ENCODE measurements at places on chromosomes 13 and 19. TPM values are rescaled to one million over a fixed set of nuclear protein-coding genes. Genes with fewer than 3 reads are reported as not detected.

GRCh38 chr19:49786376-49786820 lies 19.6 kb downstream of the AP2A1 start:
- DNase-seq: no peak

The LILRB1 gene
- 2.4 TPM for polyA plus RNA-seq

The ZNF790 gene
- polyA plus RNA-seq: 6.9 TPM

The CYP4F22 gene
- polyA plus RNA-seq: not detected

DNA sequence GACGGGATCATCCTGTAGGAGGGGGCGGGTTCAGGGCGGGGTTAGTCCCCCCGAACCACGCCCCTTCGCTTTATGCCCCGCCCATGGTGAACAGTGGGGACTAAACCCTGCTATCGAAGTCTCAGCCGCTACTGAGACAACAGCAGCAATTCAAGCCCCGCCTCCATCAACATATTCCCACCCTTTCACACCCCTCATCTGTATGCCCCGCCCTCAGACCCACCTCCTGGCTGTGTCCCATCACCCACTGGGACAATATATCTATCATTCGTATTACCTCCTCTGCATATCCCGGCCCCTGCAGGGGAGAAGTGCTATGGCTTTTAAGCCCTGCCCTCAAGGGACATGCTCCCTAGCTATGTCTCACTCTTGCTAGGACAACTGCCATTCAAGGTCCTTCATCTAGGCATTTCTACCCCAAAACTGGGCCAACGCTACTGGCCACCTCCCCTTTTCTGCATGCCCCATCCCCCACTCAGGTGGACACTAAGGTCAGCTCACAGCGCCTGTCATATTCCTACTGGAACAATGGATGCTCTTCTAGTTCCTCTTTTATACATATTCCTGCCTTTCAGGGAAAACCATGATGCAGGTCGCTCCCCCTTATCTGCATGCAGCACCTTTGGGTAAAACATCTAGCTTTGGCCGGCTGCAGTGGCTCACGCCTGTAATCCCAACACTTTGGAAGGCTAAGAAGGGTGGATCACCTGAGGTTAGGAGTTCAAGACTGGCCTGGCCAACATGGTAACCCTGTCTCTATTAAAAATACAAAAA lies 11.9 kb downstream of the LRFN1 start:
- DNase-seq: no peak

GRCh38 chr19:10214784-10215183 lies 16.3 kb downstream of the S1PR2 start:
- no peak for DNase-seq

DNA sequence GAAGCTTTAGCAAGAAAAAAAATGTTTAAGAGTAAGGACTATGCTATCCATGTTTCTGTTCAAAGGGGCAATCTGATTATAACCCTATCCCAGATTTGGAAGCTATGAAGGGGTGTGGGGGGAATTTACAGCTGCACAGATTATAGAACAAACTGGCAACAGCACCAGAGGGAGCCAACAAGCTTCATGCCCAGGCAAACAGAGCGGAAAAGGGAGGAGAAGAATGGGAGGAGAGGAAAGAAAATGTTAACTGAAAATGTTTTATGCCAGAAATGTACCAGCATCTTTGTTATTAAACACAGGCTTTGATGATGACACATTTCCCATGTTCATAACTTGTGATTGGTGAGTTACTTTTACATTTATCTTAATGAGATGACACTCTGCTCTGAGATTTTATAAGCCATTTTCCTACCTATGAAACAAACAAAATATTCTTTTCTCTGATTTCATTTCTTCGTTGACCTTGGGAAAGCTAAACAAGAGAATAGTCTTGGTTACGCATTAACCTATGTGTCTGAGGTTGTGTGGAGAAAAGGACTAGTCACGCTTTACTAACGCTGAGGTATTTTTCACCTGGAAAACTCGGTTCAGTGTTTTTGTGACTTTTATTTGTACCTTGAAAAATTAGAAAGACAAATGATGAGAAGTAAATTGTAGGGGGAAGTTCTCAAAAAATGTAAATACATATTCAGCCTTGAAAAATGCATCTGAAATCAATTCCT lies 235.8 kb upstream of the MIR17HG start:
- no peak for DNase-seq

- no peak for DNase-seq
These were observed 198.6 kb downstream of the TEX29 start for GRCh38 chr13:111519041-111519440.

The IGLON5 gene
- 0.23 TPM for polyA plus RNA-seq

GRCh38 chr19:35755550-35756376 lies 1.1 kb downstream of the HSPB6 start:
- DNase-seq: peak; percentile 87

- DNase-seq: peak; percentile 11
These were observed 1.2 kb downstream of the UQCRFS1 start for GRCh38 chr19:29211562-29212355.

The LATS2 gene
- 18.9 TPM for polyA plus RNA-seq

GRCh38 chr13:101309014-101309619 lies 107.2 kb downstream of the NALCN start:
- DNase-seq: no peak

DNA sequence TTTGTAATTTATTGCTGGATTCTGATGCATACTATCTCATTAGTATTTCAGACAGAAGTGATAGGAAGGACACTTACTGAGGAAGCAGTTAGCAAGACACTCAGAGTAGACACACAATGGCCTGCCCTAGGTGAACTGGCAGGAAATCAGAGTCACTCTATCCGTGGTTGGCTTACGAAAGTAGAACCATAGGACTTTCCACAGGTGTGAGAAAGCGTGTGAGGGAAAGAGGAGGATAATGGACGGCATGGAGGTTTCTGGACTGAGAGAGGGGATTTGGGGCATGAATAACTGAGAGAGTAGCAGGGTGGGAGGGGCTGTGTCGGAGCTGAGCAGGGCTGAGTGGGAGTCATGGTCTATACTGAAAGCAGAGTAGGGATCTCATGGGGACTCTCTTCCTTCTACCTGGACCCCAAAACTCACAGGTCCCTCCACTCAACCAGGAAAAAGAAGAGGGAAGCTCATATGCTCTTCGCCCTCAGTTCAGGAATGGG lies 18.7 kb upstream of the EID2 start:
- no peak for DNase-seq

The IGFL1 gene
- polyA plus RNA-seq: not detected

The FOXA3 gene
- not detected for polyA plus RNA-seq

- no peak for DNase-seq
These were observed 595 bp upstream of the GPR183 start for GRCh38 chr13:99307648-99308339.

DNA sequence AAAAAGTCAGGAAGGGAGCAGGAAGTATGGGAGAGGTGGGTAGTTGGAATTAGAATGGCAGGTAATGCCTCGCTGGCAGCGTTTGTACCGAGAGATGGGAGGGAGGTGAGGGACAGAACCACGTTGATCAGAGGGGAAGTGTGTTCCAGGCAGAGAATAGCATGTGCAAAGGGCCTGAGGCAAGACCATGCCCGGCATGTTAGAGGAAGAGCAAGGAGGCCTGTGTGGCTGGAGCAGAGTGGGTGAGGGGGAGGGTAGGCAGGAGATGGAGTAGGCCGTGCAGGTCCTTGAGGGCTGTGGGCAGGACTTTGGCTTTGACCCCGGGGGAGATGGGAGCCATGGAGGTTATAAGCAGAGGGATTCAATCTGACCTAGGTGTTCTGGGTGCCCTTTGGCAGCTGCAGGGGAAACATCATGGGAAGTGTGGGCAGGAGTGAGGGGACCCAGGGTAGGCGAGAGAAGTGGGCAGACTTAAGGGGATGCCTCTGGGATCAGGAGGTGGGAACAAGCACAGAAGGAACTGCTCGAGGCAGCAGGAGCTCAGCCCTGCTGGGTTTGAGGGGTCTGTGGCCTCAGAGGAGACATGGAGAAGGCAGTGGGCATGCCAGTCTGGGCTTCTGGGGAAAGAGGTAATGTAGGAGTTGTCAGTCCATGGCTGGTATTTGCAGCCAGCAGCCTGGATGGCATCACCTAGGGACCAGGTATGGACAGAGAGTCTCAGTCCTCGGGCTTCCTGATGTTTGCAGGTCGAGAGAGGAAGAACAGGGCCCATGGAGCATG lies 48.8 kb downstream of the CD320 start:
- no peak for DNase-seq

The PGLYRP1 gene
- polyA plus RNA-seq: 0.22 TPM

DNA sequence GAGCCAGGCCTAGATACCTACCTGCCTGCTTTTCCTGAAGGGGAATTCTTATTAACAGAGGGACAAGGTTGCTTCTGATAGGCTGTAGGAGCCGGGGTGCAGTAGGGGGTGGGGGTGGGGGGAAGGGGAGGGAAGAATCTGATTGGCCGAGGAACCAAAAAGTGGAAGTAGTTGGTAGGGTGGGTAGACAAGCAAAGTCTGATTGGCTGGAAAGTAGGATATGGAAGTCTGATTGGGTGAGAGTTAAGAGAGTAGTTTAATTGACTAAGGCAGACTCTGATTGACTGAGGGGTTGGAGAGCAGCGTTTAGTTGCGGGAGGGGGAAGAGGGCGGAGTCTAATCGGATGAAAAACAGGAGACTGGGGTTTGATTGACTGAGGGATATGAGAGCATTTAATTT lies 9.4 kb upstream of the CYP4F22 start:
- no peak for DNase-seq

The EFNA2 gene
- 1.5 TPM for polyA plus RNA-seq

DNA sequence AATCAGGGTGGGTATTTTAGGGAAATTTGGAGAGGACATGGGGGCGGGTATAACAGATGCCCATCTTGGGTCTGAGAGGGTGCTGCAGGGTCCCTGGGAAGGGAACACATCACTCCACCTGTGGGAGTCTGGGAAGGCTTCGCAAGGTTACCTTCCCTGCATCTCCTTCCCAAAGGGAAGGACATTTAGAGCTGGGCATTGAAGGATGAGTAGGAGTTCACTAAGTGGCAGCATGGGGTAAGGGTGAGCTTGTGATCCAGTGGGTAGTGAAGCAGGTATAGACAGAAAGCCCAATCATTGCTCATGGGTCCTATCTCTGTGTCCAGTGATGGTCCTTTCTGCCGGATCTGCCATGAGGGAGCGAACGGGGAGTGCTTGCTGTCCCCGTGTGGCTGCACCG lies 13.2 kb downstream of the MARCHF2 start:
- no peak for DNase-seq

DNA sequence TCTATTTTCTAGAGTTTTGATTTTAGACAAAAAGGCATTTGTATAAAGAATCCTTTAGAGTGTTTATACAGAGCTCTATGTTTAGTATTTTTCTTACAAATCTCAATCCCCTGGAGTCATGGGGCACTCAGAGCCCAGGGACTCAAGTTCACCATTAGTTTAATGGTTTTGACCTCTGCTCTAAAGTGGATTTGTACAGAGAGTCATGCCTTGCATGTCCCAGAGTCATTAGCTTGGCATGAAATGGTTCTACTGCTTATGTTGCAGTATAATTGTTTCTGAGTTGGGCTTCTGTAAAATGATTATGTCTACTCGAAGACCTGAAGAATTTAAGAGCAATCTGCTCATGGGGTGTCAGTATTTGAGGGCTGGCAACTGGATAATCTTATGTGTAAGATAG lies 406.2 kb downstream of the DLEU7 start:
- DNase-seq: no peak

DNA sequence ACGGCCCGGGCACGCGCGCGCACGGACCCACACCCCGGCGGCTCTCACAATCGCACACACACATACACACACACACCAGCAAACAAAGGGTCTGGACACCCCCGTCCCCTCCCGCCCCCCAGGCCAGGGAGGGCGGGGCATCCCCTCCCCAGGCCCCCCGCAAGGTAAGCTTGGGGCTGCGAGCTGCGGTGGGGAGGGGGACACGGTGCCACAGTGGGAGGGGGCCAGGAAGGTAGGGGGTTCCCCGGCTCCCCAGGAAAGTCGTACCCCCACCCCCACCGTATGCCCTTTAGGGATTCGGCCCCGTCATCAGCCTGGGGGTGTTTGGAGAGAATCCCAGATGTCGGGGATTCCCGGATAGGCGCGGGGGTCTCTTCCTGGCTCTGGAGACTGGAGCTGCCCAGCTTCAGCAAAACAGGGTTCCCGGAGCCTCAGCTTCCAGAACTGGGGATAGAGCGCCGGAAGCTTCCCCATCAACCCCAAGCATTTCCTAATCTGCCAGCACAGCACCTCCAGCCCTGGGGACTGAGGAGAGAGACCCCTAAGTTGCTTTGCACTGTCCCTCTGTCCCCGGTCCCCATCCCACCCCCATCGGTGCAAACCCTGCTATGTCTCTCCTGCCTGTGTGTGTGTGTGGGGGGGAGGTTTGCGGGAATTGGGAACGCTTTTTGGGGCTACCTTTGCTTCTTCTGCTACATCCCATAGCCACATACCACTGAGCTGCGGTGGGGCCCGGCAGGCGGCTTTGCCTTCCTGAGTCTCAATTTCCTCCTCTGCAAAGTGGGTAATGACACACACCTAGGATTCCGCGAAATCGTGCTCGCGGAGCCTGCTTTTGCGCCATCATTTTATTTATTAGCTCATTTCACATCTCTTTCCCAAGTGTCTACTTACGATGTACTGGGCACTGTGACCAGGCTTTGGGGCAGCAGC lies 1.8 kb upstream of the CDC37 start:
- no peak for DNase-seq

DNA sequence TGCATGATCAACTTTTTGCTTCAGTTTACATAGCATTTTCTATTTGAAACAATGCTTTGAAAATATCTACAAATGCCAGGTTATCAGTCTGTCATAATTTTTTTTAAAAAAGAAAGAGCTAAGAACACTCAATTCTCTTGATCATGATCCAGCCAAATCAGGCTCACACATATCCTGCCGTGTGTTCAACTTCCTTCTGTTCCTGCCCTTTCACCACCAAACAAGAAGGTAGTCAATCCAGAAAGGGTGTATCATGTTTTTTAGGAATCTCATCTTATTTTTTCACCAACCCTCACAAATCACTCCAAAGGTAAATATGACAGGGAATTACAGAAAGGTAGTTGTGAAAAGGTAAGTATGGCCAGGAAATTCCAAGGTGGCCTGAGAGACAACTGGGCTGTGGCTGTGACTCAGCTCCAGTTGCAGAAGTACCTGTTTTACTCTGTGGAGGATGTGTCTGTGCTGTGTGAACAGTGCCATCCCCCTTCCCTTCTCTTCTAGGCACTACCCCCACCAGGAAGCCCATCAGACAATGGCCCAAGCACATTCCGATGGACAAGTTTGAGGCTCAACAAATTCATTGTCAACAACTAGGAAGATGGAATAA lies 138.8 kb upstream of the GJB6 start:
- DNase-seq: no peak

GRCh38 chr19:1911995-1912394 lies 6.8 kb downstream of the ADAT3 start:
- no peak for DNase-seq

Data from muscle of back (tissue), 13 donors.